SHP77 (cell line): ENCODE measurements at places on chromosomes 5 and 9.

GRCh38 chr5:141875795-141876627 is 2.2 kb downstream of the PCDH1 start:
- DNase-seq = no peak

DNA sequence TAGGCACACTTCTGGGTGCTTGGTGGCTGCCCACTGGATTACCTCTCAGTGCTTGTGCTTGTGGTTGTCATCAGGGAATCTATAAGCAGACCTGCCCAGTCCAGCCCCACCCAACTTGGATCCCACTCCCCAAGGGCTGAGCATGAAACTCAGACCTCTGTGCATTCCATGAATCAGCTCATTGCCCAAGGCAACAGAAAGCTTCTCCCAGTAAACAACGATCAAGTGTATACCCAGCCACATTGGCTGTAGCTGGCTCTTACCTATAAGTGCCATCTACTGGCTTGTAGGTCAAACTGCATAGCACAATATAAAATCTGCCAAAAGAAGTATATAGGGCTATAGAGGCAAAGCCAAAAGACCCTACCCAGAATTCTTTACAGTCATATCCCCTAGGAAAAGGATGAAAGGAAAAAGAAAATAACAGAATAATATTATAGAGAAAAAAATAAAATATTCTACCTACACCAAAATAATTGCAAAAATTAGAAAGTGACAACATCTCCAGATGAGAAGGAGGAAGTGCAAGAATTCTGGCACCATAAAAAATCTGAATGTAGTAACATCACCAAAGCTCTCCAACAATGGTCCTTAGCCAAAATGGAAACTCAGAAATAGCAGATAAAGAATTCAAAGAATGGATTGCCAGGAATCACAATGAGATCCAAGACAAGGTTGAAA is 321.0 kb upstream of the TRPC7 start:
- peak; percentile 27 for DNase-seq

- no peak for DNase-seq
Measured at GRCh38 chr9:95067897-95068296, 249.6 kb downstream of the FANCC start.

DNA sequence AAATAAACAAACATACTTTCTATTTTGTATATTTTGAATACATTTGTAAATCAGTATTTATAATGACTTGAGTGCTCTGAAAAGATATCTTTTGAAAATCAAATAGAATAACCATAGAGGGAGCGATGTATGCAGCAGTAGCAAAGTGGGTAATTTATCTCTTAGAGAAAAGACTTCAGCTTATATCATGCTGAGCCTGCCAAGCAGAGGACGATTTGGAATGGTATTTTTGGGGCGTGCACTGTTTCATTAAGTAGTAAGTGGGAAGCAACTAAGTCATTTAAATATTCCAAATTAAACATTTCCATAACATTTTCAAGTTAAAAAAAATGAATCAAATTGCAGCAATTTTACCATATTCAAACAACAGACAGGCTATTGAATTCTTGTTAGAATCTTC is 147.6 kb downstream of the CDH10 start:
- no peak for DNase-seq

GRCh38 chr5:108531367-108532128 is 149.7 kb upstream of the FBXL17 start:
- DNase-seq = no peak

DNA sequence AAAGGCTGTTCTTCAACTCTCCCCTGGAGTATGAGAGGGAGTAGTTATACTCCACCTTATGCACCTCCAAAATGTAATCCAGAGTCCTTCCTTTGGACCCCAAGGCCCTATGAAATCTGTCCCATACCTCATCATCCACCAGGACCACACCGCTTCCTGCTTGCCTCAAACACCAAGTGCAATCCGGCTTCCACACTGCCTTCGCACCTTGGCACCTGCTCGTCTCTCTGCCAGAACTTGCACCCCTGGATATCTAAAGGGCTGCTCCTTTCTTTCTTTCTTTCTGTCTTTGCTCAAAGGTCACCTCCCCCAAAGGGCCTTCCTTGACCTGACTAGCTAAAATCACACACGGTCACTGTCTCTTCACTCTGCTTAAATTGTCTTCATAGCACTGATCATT is 63.9 kb upstream of the SHB start:
- DNase-seq = no peak

DNA sequence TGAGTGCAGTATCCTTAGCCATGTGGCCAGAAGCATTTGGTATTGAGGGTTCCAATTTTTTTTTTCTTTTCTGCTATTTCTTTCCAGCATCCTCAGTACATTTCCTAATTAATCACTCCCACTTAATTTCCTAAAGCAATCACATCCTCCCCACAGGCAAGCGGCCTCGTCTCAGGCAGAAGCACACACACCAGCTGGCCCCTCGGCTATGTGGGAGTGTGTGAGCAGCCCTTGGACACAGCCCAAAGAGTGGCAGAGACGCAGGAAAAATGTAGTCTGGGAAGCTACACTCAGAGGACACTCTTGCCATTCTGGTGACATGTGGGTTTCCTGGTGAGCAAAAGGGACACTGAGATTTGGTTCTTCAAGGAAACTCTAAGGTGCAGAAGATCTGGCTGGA is 20.7 kb downstream of the SLIT3 start:
- no peak for DNase-seq

DNA sequence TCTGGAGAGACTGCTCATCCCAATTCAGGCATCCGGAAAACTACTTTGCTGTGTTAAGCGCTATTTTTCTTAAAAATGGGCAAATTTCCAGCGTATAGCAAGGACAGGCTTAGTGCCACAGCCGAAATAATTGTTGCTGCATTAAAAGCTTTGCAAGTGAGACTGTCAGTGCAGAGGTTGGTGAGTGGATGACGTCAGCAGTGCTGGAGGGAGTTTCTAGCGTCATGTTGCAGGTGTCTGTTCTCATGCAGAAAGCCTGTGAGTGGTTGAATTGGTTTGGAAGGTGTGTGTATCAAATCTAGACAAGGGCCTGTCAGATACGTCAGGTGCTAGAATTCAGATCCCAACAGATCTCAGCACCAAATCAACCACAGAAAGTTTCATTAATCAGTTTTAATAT is 204.4 kb downstream of the TRIO start:
- no peak for DNase-seq

DNA sequence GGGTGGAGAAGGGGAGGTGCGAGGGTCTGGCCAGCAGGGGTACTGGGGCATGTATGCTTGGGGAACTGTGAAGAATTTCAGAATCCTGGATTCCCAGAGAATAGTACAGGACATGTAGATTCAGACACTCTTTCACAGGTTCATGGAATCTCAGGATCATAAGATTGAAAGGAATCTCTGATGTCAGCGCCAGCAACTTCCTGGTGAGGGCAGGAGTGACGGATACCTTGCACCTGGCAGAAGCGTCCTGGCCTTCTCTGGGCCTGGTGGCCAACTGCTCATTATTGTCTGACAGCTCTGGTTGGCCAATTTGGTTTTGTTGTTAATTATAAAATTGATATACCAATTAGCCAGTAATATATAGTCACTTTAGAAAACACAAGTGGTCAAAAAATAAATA is 6.9 kb downstream of the GM2A start:
- DNase-seq = no peak

DNA sequence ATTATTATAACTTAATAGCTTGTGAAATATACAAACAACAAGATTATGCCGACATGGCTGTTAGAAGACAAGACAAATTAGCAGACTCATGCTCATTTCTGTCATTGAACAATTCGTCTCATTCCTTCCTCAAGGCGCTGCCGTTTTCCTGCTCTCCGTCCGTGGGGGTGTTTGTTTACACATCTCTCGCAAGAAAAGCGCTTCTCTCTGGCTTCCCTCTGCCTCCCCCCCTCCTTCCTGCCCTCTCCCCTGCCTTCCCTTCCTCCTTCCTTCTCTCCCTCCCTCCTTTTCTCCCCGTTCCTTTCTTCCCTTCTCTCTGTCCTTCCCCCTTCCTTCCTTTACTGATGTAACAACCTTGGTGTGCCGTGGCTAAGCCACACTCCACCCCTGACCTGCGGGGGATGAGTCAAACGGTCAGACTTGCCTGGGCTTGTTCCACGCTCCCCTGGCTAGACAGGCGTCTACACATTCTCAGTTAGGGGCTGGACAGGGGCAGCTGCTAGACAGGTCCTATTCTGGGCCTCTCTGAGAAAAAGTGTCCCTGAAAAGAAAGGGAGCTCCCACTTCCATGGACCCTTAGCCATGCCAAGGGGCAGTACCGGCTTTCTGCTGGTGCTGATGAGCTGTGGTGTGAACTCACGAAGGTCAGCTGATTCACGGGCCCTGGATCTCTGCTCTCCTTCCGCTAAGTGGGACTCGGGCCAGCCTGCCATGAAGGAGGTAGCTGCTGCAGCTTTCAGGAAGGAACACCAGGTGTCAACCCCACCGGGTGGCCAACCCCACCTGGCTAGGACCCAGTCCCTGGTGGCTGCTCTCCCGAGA is 32.0 kb upstream of the SPTLC1 start:
- DNase-seq = peak; percentile 78

DNA sequence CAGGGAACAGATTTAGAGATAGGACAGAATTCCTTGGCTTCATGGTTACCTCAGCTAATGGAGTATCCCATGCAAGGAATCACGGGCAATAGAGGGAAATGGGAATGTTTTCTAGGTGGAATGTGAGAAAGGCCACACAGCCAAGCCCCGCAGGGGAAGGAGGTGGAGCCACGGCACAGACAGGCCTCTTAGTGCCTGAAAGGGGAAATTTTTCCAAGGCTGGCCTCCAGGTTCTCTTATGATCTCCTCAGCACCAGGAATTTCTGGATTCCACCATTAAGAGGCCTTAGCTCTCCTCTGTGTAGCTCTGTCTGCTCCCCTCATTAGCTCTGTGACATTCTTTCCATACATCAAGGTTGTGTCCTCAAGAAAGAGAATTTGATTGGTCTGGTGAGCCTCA is 124.7 kb downstream of the GALNT10 start:
- no peak for DNase-seq

DNA sequence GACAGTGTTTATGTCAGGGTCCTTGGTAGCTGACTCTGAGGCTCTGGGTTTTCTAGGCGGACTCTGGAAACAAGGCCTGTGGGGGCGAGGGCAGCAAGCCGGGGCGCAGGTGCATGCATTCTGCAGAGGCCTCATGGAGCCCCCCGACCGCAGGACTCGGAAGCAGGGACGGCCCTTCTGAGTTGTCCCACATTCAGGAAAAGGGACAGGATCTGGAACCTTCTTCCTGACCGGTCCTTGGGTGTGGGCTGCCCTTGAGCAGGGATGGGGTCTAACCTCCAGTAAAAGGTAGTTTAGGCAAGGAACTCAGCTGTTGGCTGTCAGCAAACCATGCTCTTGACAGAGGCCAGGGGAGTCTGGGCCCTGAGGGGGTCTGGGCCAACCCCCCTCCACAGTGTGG is 7.4 kb upstream of the COL5A1 start:
- DNase-seq = no peak

GRCh38 chr5:158435161-158435616 is 576.2 kb upstream of the CLINT1 start:
- DNase-seq = no peak

GRCh38 chr5:58456026-58456425 is 3.9 kb downstream of the PLK2 start:
- DNase-seq = no peak

- no peak for DNase-seq
Measured at GRCh38 chr5:81817980-81818379, 67.1 kb upstream of the SSBP2 start.

- no peak for DNase-seq
Measured at GRCh38 chr5:154900066-154900465, 37.9 kb downstream of the GEMIN5 start.

DNA sequence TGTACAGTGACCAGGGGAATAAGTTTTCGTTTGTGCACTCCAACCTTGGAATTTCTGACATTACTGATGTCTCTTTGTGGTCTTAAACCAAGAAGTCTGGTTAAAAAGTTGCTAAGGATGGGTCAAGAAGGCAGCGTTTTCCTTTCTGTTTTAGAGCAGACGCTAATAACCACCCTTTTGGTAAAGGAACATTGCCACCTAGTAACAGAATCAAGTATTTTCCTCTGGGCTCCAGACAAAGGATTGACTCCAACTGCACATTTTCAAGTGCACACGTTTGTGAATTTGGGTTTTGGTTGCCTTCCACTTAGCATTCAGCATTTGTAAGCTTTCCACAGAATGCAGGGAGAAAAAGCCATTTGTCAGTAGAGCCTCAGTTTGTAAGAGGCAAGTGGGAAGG is 22.2 kb upstream of the CEP78 start:
- no peak for DNase-seq

DNA sequence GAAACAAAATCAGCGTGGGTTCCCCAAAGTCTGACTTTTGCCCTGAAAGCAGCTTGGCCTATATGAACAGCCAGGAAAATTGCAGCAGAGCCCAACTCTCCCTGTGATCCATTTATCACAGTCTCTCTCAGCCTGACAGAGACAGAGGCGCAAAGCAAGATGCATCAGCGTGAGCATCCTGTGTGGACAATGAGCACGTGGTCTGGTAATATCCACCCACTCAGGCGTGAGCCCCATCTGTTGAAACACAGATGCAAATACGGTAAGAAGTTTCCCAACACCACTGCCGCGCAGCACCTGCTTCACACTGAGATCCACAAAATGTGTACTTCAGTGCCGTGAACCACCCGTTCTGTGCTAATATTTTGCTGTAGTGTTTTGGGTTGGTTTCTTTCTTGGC is 114.6 kb downstream of the MRPL36 start:
- DNase-seq = no peak

DNA sequence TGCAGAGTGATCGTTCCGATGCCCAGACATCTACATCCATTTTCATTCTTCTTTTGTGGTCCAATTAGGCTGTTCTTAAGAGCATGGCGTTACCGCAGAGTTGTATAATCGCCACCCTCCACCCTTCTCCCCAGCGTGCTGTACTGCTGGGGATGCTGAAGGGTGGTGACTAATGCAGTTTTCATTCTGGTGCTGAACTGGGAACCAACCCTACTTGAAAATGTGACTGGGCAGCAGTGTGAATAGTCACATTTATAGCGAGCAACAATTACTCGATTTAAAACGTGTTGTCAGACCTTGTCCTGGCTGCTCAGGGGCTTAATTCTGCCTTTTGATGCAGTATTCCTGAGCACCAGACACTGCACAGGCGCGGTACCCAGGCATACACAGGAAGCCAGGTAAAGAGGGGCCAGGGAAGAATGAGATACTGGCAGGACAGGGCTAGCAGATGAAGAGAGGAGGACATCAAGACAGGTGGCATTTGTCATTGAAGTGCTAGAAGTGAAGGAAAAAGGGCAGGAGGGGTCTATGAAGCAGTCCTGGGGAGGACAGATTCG is 719 bp upstream of the ISCA1 start:
- DNase-seq = no peak

DNA sequence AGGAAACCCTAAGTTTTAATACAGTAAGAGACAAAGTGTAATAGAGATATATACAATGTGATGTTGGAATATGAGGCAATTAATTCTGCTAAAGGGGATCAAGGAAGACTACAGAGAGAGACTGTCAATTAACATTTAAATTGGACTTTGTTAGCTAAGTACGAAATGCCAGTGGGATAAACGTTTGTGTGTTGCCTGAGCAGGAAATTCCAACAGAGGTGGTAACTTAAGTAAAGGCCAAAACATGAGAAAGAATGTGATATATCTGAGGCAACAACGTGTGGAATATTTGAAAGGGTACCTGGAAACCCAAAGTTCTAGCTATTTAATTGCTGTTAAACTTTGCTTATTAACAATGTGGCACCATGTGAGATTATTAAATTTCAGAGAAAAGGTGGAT is 1666.9 kb upstream of the WWC1 start:
- no peak for DNase-seq
